ENCODE measurements at places on chromosomes 3 and 15. TPM values are rescaled to one million over a fixed set of nuclear protein-coding genes. Genes with fewer than 3 reads are reported as not detected.

GP9 gene
- not detected for total RNA-seq

DNA sequence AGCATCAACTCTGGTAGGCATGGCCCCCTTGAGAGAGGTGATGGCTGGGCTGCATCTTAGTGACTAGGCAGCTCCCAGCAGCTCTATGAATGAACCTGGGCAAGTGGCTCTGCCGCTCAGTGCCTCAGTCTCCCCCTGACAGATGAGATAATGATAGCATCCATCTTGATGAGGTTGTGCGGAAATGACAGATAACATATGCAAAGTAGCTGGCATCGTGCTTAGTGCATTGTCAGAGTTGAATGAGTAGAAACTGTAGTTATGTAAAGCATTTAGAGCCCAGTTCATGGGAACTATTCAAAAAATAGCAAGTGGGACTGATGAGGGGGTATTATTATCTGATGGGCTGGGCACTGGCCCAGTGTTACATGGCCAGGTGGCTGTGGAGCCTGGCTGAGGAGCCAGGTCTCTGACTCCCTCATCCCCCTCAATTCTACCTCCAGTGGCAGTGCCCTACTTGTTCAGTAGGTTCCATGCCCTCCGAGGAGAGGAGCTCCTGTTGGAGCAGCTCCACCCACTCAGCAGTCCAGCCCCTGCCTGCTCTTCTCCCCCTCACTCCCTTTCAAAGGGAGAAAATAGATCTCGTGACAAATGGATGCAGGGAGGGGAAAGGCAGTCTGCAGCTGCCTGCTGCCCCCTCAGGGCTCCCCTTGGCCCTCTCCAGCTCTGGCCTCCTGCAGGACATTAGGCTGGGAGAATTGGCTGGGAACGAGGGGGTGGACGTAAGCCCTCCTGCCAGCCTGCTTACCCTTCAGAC, 6.6 kb downstream of the PRKCD start:
- no peak for DNase-seq

NDUFB4 gene
- 109 TPM for total RNA-seq

GRCh38 chr3:135023996-135024658, 229.1 kb downstream of the EPHB1 start:
- DNase-seq = no peak

GRCh38 chr3:137766876-137767537, 2.9 kb downstream of the SOX14 start:
- no peak for DNase-seq

DNA sequence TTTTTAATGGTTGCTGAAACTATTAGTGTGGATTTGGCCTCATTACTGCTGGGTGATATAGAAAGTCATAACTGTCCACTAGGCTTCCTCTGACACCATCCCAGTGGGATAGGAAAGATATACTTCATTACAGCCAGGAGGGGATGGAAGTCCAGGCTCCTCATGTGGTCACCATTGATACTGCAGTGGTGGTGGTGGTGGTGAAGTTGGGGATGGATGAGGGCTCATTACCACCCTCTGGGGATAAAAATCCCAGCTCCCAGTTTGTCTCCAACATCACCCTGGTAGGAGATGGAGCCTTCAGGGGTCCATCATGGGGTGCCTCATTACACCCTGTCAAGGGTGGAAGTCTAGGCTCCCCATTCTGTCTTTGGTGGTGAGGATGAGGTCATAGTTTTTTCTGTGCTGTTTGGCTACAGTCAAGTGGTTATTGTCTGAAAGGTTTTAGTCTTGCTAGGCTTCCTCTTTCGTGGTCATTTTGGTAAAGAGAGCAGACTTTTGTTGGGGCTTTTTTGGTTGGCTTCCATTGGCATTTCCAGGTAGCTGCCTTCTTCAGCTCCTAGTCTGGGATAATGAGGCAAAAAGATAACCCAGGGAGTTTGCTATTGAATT, 30.1 kb upstream of the FILIP1L start:
- DNase-seq = no peak

GRCh38 chr3:64203216-64203615, 22.1 kb downstream of the PRICKLE2 start:
- no peak for DNase-seq

DNA sequence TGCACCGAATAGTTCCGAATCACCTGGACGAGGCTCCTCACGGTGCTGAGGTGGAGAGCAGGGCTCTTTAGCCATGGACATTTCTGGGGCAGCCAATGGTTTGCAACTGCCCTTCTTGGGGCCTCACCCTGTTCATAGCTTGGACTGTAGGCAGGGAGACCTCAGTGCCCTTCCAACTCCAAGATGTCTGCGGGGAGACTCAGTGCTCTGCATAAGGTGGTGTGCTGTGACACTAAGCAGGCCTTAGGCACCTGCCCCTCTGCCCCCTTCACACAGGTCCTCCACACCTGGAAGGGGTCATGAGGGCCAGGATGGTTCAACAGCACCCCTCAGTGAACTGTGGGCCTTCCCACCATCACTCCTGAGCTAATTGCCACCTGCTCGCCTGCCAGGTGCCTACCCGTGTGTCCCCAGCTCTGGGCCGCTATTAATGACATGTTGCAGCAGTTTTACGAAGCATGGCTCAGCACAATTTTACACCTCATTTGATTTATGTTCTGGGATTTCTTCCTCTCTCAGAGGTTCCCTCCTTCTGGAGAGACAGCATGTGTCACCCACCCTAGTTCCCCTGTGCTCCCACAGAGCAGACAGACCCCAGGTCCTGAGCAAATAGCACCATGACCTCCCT, 101.2 kb upstream of the SMAD3 start:
- DNase-seq = no peak

GNAT1 gene
- not detected for total RNA-seq

GLDN gene
- total RNA-seq = 0.29 TPM

- no peak for DNase-seq
Observed at GRCh38 chr3:122215592-122216298, 32.3 kb downstream of the CASR start.

Measured in chondrocyte (in vitro differentiated cells).